Stimulated activated CD8-positive, alpha-beta memory T cell treated with anti-CD3 and anti-CD28 coated beads, Interleukin-7, amount 100 ng/mL, for 48 hours (primary cell): ENCODE measurements at places on chromosomes 6 and 20.

- no peak for DNase-seq
These were observed 9.2 kb downstream of the ADAM33 start for GRCh38 chr20:3672547-3673171.

- no peak for DNase-seq
These were observed 34.4 kb downstream of the DSE start for GRCh38 chr6:116405138-116405537.

- no peak for DNase-seq
These were observed 10.8 kb downstream of the MAVS start for GRCh38 chr20:3857405-3857804.

DNA sequence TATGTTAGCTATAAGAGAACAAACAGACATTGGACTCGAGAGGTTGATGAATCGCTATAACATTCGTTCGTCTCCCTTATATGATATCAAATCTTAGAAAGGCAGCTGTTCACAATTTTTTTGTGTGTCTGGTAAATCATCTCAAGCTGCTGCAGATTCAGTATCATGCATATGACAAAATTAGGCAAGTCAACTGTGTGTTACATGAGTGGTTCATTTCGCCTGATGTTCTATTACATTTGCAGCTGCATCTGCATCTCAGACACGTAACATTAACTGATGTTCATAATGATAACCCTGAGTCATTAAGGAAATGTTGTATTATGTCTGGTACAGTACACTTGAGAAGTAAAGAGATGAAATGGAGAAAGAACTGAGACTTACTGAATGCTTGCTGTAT is 92.1 kb downstream of the NKAIN2 start:
- no peak for DNase-seq

- DNase-seq, result no peak
These were observed 38.0 kb downstream of the OGFRL1 start for GRCh38 chr6:71326611-71327010.
